ENCODE measurements at places on chromosomes 4 and X.

DNA sequence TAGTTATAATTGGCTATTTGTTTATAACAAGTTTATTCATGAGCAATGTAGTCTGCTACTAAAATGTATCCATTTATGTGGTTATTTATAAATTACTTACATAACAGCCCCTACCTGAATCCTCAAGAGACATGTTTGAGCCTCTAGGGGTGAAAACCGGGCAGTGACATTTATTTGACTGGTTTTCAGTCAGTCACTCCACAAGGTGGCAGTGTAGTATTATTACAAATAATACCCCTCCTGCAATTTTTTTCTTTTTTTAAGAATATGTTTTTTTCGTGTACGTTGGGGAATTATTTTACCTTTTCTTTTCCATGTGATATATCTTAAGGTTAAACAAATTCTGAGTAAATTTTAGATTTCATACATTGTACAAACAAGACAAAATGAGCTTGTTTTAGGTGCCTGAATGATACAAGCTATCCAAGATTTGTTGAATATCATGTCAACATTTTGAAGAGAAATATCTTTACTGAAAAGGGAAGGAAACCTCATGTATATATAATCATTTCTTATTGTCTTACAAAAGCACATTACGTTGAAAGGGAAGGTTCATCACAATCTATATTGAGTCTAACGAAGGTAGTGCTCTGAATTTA, 598.7 kb upstream of the TECRL start:
- peak; percentile 7 for DNase-seq

- DNase-seq, result no peak
Observed at GRCh38 chrX:15434205-15434604, 50.0 kb upstream of the VEGFD start.

GRCh38 chr4:142551517-142552305, 294.4 kb downstream of the INPP4B start:
- DNase-seq, result no peak

GRCh38 chr4:86013621-86014020, 346.2 kb downstream of the MAPK10 start:
- DNase-seq, result no peak

Data from AG20443 (cell line).